ENCODE measurements at places on chromosomes 2 and 18.
A peak's percentile ranks its signal among the peaks of the same experiment; 100 is the strongest.

GRCh38 chr2:10331027-10331701 lies 28.5 kb downstream of the HPCAL1 start:
- DNase-seq, result peak; percentile 56

GRCh38 chr2:85905187-85905666 lies 16.4 kb upstream of the ST3GAL5 start:
- no peak for DNase-seq

DNA sequence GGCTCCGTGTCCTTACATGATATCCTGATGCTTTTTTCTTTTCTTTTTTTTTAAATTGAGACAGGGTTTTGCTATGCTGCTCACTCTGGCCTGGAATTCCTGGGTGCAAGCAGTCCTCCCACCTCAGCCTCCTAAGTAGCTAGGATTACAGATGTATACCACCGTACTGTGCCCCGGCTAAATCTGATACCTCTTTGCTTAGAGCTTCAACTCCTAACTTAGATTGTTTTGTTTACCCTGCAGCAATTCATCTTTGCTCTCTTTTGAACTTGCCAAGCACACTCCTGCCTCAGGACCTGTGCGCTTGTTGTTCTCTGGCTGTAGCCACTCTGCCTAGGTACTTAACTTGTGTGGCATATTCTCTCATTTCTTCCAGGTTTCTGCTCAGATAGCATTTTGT lies 24.5 kb downstream of the RAB10 start:
- no peak for DNase-seq

DNA sequence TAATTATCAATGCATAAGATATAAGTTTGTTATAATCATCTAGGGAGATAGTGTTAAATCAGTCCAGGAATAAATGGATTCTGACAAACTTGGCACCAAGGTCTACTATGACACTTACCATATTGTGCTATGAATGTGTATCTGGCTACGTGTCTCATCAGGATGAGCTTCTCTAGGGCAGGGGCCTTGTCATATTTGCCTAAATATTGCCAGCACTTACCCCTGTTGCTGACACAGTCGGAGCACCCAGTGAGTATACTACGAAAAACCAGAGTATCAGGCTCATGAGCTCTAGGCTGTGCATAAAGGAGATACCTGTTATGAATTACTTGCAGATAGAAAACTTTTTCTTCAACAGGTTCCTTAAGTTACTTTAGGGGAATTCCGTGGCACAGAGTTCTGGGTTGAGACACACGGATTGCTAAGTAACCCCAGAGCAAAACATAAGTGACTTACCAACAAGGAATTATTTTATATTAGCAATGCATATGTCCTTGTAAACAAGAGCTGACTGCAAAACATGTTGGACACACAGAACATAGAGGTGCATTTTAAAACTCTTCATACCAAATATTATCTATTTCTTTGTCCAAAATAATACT lies 7.7 kb upstream of the TTC39C start:
- DNase-seq, result no peak

GRCh38 chr2:7672027-7672684 lies 754.9 kb downstream of the RNF144A start:
- DNase-seq, result peak; percentile 36

GRCh38 chr2:2456721-2457120 lies 125.6 kb upstream of the MYT1L start:
- DNase-seq, result no peak

DNA sequence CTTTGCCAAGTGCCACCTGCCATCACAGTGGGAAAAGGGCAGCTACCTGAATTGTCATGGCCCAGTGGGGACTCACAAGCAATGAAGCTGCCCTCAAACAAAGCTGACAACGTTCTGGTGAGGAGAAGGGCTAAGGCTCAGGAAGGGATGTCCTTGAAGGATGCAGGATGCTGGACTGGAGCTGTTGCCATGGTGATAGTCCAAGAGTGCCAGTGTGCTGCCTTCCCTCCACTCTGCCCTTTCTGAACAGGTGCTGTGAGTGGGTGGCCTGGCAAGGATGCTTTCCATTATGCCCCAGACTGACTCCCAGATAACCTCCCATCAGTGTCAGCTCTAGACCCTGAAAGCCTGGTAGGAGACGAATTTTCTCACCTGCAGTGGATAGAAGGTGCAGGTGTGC lies 137.8 kb upstream of the GYPC start:
- DNase-seq, result no peak

DNA sequence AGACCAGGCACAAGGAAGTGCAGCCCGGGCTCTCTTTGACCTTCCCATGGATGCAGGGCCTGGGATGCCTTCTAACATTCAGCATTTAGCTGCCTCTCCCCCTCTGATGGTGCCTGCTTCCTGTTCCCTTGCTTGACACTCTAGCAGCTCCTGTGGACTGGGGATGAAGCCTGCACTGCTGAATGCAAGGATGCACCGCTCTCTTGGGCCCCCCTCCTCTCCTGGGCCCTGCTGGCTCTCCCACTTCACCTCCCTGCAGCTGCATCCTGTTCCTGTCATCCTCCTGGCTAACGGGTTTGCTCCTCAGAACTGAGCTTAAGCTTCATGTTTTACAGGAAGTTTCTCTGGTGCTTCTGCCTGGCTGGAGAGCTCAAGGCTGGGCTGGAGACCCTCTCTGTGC lies 254.1 kb downstream of the TSN start:
- DNase-seq, result no peak

- DNase-seq, result no peak
Measured at GRCh38 chr2:100272841-100273329, 49.4 kb downstream of the LONRF2 start.

GRCh38 chr2:45279356-45279755 lies 270.1 kb upstream of the SIX2 start:
- DNase-seq, result no peak

DNA sequence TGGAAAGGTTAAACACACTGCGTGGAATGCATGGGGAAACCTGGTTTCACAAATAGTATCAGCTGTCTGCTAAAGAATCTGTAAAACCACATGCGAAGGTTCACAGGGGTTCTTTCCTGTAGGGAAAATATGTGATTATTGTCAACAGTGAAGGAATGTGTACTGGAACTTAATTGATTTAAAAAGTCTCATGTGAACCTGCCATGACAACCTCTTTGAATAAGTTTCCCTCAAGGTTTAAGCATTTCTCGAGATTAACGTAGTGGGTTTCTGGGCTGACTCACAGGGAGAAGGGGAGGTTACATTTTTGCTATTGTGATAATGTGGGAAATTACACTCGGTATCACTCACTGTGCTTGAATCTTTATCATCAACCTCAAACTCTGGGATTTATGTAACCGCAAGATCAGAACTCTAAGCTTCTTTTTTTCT lies 28.2 kb upstream of the IL1R1 start:
- no peak for DNase-seq

- no peak for DNase-seq
Measured at GRCh38 chr2:15944325-15945017, 4.1 kb downstream of the MYCN start.

- no peak for DNase-seq
Measured at GRCh38 chr18:78727877-78728783, 251.5 kb upstream of the SALL3 start.

DNA sequence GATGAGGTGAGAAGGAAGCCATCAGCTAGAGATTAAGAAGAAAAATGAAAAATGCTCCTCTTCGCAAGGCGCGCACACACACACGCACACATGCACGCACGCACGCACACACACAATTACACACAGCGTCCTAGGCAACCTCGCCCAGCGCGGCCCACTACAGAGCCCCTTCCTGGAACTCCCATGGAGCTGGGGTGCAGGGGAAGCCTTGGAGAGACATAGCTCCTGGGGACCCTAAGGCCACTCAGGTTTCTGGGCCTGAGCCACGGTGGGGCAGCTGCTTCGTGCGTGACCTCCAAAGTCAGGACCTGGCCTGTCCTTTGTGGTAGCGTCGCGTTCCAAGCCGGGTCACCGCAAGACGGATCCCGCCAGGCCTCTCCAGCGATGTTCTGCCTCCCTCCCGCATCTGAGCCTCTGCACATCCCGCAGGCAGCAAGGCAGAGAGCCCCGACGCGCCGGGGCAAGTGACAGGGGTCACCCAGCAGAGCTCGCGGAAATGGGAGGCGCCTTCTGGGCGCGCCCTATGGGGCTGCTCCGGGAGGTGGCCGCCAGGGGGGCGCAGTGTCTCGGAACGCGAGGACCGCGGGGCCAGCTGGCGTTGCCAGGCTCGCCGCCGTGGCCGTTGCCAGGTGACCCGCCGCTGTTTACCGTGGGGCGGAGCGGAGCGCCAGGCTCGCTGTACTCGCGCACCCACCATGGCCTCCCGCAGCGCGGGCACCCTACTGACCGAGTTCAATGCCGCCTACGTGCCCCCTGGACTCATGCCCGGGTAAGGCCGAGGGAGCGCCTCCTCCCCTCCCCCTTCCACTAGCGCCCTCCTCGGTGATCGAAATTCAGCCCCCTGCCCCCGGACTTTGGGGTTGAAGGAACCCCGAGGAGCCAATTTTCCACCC lies 79.0 kb downstream of the CIB4 start:
- no peak for DNase-seq

GRCh38 chr2:163185160-163185559 lies 346.6 kb upstream of the KCNH7 start:
- no peak for DNase-seq

All from activated CD4-positive, alpha-beta T cell treated with anti-CD3 and anti-CD28 coated beads for 24 hours (primary cell).